ENCODE measurements at places on chromosomes 12 and 14.
A peak's percentile ranks its signal among the peaks of the same experiment; 100 is the strongest.

DNA sequence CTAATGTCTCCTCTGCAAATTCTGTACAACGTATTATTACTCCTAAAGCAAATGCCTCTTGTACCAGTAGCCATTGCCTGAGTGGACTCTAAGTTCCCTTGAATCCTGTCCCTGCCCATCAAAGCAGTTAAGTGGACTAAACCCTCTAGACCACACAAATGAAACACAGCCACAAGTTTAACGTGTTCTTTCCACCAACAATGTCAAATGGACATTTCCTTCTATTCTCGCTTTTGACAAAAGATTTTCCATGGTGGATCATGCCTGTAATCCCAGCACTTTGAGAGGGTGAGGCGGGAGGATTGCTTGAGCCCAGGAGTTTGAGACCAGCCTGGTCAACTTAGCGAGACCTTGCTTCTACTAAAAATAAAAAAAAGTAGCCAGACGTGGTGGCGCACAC is 15.9 kb downstream of the CCDC88C start:
- DNase-seq = no peak

GRCh38 chr12:108633534-108634248 is at the start of gene SELPLG:
SELPLG (minus strand) TSS chr12:108633894; CDS start chr12:108624307, 9,587 bp downstream.
- DNase-seq = peak; percentile 82

GRCh38 chr12:87827638-87828264 is 201.4 kb downstream of the C12orf50 start:
- DNase-seq = no peak

DNA sequence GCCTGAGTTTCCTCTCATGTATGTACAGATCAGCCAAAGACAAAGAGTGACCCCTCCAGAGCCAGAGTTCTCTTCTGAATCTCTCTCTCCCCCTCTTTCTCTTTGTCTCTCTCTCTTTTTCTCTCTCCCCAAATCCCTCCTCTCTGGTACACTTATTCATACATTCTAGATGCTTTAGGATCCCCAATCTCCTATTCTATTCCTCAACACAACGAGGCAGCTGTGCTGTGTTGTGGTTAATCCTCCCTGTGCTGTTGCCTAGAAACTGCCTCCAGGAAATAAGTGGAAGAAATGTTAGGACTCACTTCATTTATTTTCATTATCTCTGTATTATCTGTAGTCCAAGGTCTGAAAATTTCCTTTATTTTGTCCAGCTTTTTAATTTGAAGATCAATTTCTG is 350.5 kb upstream of the OR4E1 start:
- DNase-seq = no peak

- no peak for DNase-seq
Observed at GRCh38 chr12:4293966-4294505, 20.5 kb downstream of the CCND2 start.

GRCh38 chr12:12357719-12358461 is 1.0 kb downstream of the BORCS5 start:
- no peak for DNase-seq

GRCh38 chr12:8943565-8944186 is 5.8 kb downstream of the M6PR start:
- DNase-seq = no peak

GRCh38 chr12:25307818-25308217 is 57.1 kb upstream of the KRAS start:
- DNase-seq = no peak

DNA sequence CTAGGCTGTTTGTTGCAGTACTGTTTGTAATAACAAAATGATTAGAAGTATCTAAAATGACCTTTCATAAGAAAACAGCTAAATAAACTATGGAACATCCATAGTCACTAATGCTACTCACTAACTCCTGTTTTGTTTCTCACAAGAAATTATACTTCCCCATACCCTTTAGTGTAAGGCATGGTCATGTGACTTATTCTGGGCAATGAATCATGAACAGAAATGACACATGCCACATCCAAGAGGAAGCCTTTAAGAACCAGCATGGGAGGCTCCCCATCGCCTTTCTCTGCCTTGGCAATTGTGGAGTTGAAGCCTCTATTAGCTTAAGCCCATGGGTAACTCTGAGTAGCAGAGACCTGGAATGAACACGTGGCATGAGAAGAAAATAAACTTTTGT is 49.3 kb downstream of the KSR2 start:
- no peak for DNase-seq

DNA sequence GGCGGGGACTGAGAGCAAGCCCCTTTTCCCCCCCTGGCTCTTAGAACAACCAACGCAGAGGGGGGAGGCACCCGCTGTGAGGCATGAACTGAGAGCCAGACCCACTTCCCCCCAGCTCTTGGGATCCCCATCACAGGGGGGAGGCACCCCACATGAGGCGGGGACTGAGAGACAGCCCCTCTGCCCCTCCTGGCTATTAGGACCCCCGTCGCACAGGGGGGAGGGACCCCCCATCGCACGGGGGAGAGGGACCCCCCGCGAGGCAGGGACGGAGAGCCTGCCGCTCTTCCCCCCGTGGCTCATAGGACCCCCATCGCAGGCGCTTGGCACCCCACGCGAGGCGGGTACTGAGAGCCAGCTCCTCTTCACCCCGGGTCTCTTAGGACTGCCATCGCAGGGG is 195.8 kb upstream of the PZP start:
- no peak for DNase-seq

DNA sequence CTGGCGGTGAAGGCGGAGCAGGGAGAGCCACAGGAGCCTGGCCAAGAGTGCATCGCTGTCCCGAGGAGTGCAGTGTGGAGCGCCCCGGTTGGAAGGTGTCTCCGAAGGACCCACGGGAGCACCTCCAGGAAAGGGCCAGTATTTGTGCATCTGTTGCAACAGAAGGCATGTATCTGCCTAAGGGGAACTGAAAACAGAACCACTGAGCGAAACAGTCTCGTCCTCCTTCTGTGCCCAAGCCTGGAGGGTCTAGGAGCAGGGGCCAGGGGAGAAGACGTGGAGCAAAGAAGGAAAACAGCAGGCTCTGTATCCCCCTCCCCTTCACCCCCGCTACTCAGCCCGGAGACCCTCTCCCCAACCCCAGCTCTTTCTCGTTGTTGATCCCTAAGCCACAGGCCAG is 5.3 kb upstream of the LRRC10 start:
- no peak for DNase-seq

- DNase-seq = no peak
Observed at GRCh38 chr14:69848156-69848555, 31.1 kb upstream of the SMOC1 start.

DNA sequence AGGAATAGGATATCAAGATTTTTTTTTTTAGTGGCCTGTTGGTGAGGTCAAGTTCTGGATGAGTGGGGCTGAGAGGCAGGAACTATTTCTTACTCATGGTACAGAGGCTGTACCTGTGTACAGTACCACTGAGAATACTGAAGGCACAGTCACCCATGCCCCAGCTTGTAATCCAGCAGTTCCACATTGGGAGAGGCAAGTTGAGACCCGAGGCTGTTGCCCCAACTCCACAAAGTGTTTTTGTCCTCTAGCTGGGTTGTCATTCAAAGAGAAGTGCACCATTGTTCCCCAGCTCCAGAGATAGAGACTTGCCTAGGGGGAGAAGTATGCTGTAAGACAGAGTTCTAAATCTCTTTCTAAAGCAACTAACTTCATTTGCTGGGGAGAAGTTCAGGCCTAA is 38.7 kb downstream of the ARID2 start:
- DNase-seq = no peak

- DNase-seq = no peak
Observed at GRCh38 chr12:50057000-50057841, at the start of gene ASIC1. ASIC1 (plus strand) TSS chr12:50057596; CDS start chr12:50058767, 1,171 bp downstream.

DNA sequence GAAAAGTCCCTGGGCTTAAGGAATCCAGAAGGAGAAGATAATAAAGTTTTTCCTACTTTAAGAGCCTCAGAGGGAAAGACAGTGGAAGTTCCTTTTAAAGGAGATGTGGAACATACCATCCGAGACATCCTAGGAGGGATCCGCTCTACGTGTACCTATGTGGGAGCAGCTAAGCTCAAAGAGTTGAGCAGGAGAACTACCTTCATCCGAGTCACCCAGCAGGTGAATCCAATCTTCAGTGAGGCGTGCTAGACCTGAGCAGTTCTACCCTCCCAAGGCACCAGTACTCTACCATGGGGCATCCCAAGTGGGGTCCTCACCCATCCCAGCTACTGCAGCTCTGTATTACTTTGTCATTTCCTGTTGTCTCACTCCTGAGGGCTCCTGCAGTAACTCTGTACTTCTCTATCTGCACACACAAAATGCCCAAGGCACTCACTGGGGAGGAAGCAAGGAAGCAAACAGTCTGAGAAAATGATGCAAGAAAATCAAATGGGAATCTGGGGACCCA is 3.8 kb downstream of the TINF2 start:
- no peak for DNase-seq

GRCh38 chr12:26821212-26821701 is 11.7 kb downstream of the ITPR2 start:
- DNase-seq = no peak

- DNase-seq = no peak
Observed at GRCh38 chr14:100609331-100609870, 22.2 kb upstream of the BEGAIN start.

DNA sequence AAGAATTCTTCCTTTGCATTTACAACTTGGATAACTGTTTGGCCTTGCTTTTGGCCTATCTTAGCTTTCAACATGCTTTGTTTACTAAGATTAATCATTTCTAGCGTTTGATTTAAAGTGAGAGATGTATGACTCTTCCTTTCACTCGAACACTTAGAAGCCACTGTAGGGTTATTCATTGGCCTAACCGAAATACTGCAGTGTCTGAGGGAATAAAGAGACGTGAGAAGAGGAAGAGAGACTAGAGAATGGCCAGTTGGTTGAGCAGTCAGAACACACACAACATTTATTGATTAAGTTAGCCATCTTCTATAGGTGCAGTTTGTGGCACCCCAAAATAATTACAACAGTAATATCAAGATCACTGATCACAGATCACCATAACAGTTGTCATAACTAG is 62.3 kb upstream of the CCDC175 start:
- DNase-seq = no peak

DNA sequence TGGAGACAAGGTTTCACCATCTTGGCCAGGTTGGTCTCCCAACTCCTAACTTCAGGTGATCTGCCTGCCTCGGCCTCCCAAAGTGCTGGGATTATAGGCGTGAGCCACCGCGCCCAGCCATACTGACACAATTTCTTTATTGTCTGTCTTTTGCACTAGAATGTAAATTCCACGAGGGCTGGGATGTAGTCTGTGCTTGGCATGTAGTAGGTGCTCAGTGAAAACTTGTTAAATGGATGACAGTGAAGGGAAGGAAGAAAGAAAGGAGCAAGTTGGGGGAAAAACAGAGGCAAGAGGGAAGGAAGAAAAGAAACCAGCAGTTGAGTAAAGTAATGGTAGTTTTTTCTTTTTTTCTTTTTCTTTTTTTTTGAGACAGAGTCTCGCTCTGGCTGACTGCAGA is 53.1 kb downstream of the LIMA1 start:
- DNase-seq = no peak

- DNase-seq = no peak
Observed at GRCh38 chr12:24948757-24949722, at the start of gene BCAT1. BCAT1 (minus strand) TSS chr12:24949101; CDS start chr12:24948932, 169 bp downstream.

- DNase-seq = no peak
Observed at GRCh38 chr14:104506461-104507253, 72.9 kb upstream of the C14orf180 start.

DNA sequence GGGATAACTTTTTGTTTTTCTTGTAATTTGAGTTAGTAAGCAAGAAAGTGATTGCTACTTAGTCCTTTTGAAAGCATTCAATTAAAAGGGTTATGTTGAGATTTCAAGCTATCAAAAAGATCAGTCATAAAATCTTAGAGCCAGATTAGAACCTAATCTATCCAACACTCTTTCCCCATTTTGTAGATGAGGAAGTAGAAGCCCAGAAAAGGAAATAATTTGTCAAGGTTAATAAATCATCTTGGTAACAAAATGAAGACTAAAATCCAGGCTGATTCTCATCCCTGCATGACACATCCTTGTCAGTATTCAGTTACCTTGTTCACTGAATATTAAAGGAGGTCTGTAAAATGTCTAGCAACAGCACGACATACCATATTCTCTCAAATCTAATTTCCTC is 26.5 kb downstream of the PPP1R13B start:
- DNase-seq = no peak

GRCh38 chr12:12294215-12295005 is 27.6 kb upstream of the LRP6 start:
- DNase-seq = no peak

DNA sequence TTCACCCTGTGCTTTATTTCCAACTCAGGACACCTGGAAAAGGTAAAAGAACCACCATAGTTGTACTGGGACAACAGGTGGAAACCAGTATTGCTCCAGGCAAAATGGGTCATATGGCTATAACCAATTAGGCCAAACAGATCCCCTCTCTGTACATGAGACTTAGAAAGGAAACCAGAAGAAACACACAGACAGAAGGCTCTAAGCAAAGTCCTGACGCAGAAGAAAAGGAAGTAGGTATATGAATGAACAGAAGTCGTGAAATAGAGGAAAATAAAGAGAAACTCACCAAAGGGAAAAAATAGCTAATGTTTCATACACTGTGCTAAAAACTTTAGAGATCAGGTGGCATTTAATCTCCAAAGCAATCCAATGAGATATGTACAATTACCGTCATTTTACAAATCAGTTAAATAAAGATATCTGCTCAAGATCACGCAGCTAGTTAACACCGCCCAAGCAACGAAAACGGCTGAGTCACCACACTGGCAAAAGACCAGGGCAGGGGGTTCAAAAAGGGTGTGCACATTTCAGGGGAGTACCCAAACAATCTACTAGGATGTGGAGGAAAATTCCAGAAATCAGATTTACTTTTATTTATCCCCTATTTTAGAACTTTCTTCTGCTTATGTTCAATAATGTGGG is 82.3 kb downstream of the ITPR2 start:
- DNase-seq = no peak

DNA sequence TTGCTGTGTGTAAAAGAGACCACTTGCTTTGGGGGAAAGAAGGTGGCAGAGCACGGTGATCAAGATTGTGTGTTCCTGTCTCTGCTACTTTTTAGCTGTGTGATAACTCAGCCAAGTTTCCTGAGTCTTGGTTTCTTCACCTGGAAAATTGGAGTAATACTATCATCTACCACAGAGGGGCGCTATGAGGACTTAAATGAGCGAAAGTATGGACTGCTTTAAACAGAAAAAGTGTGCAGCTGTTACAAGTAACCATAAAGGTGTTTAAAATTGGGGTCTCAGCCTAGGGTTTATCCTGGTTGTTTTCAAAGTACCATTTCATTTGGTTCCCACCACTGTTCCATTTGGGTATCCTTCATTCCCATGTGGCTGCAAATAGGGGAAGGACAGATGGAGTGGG is 65.9 kb upstream of the WSCD2 start:
- no peak for DNase-seq

DNA sequence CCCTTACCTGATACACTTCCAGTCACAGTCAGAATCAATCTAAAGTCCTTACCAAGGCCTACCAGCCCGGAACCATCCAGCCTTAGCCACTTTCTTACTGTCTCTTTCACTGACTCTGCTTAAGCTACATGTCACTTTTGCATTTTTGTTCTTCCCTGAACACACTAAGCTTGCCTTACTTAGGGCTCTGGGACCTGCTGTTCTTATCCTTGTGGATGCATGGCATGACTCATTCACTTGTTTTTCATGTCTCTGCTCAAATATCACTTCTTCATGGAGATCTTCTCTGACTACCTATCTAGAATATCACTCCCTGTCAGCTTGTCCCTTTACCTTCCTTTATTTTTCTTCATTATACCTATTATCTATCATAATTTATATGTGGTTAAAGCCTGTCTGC is 65.6 kb upstream of the ZDHHC17 start:
- DNase-seq = no peak

GRCh38 chr12:82930301-82930700 is 243.6 kb downstream of the TMTC2 start:
- no peak for DNase-seq
